Vagina (tissue), 2 donors: ENCODE measurements at places on chromosomes 5 and 9.

- no peak for DNase-seq
Measured at GRCh38 chr5:22665801-22666200, 187.3 kb downstream of the CDH12 start.

GRCh38 chr9:87622923-87623322 is 103.0 kb upstream of the CTSL start:
- no peak for DNase-seq

- DNase-seq: no peak
Measured at GRCh38 chr9:100600521-100601079, 22.7 kb downstream of the CAVIN4 start.

DNA sequence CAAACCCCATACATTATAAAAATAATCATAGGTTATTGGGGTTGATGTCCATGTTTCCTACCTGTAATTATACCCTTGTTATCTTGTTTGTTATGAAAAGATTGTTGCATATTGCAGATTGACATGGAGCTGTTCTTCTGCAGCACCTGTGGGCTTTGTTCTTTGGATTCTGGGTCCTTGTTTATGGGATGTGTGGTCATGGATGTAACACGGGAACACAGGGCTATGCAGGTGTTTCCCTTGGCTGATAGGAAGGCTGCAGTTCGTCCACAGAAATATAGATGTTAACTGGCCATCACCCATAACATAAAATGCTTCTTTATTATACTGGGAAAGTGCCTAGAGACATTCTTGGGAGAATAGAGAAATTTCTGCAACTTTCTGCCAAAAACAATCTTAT is 77.9 kb downstream of the FBXL7 start:
- no peak for DNase-seq

GRCh38 chr5:177124486-177124991 is 9.0 kb upstream of the NSD1 start:
- no peak for DNase-seq

- DNase-seq: no peak
Measured at GRCh38 chr9:79989079-79989478, 417.3 kb downstream of the TLE4 start.
